Tibial nerve (tissue), 4 donors: ENCODE measurements at places on chromosomes 2 and 18. TPM values are rescaled to one million over a fixed set of nuclear protein-coding genes. Genes with fewer than 3 reads are reported as not detected.

Gene FAP
- 2.0 TPM for total RNA-seq

DNA sequence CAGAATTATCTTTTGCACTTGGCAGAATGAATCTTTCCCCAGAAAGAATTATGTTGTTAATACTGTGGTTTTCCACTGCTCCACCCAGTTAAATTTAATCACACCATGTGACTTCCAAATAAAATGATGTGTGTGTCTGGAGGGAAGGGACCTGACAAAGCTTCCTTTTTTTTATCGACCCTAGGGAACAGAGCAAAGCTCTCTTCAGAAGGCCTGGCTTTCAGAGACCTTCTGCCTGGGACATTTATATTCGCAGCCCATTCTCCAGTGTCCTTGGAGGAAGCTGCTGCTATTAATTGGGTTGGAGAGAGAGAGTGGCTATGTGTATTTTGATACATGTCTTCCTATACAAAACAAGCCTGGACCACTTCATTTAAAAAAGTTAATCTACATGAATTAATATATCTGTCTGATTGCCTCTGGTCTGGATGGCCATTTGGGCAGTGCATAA, 233.7 kb downstream of the PRKCE start:
- no peak for DNase-seq

Gene CLIP4
- total RNA-seq, result 89.2 TPM

GRCh38 chr2:199910338-199911051, 598 bp upstream of the C2orf69 start:
- no peak for DNase-seq

DNA sequence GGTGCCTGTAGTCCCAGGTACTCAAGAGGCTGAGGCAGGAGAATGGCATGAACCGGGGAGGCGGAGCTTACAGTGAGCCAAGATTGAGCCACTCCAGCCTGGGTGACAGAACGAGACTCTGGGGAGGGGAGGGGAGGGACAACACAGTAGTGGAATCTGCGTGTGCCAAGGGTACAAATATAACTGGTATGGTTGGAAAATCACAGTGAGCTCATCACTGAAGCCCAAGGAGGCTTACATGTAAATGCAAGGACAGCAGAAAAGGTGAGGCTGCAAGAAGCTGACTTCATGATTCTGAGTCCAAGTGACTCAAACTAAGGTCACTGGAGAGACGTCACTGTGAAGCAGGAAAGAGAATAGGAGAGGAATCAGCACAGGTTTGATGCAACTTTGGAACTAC, 9.2 kb downstream of the SEPTIN10 start:
- DNase-seq, result no peak

DNA sequence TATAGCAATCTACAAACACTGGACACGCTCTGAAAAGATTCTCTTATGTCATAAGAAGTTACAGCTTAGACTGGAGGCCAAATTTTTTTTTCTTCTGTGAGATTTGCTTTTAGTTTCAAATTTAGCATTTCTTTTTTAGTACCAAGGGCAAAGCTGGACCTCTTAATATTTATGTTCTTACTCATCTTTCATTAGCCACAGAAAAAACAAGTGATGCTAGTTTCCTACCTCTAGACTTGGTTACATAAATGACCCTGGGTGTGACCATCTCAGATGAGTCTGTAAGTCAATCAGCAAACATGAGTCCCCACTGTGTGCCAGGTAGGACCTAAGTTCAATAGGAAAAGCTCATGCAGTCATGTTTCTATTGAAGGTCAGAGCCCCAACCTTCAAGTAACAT, 94.4 kb downstream of the MEP1B start:
- peak; percentile 4 for DNase-seq

GRCh38 chr2:25620077-25620476, 53.3 kb downstream of the DTNB start:
- DNase-seq, result no peak

DNA sequence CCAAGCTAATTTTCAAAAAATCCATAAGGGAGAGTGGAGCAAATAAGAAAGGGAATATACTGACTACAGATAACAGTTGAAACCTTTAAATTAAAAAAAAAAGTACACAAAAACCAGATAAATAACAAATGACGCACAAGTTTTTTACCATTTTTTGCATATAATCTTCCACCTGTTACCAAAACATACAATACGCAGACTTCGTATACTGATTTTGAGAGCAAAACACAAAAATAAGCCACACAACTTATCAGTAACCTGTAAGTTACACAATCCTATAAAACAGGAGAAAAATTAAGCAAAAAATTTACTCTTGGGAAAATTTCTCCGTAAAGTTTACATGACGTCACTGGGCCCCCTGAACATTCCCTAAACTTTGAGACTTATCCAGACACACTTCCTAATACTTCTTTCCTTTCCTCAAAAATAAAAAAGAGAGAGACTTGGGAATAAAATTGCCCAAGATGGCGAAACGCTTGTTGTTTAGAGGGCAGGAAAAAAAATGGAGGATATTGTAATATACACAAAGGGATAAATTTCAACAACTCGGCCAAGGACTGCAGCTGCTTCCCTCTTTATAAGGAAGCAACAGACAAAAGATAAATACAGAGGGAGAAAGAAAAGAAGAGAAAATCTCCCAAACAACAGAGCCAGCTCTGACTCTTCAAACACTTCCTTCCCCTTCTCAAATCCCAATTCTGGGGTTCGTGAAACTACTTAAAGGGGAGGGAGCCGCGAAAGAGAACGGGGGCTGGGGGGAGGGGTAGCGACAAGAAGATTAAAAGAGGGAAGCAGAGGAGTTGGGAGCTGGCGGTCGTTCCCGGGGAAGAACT, 1.6 kb downstream of the BAZ2B start:
- peak; percentile 56 for DNase-seq

Gene TRIB2
- total RNA-seq, result 303 TPM

Gene MAP3K19
- total RNA-seq, result not detected

DNA sequence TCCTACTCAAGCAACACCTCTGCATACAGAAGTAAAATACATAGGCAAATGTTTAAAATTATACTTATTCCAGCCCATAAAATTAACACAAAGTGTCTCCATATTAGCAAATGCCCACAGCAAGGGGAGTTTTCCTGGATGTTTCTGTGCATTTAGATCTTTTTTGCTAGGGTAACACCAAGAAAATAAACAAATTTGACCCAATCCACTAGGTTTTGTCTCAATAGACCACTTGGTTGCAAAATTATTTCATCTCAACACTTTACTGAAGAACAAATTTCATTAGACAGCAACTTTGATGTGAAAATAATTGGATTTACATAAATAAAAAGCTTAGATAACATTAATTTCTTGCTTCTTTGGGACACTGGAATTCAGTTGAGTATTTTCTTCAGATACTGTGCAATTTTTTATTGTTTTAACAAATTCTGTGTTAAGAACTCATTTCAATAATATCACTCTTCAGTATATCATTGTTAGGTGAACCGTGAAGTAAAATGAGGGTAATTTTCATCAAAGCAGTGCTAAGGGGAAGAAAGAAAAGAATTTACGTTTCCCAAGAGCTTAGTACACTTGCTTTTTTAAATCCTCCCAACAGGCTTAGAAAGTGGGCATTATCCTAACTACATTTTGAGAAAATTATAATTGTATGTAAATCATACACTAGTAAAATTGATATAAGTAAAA, 133.5 kb upstream of the TTC39C start:
- DNase-seq, result no peak

GRCh38 chr18:21362831-21363230, 120.8 kb downstream of the GREB1L start:
- no peak for DNase-seq

DNA sequence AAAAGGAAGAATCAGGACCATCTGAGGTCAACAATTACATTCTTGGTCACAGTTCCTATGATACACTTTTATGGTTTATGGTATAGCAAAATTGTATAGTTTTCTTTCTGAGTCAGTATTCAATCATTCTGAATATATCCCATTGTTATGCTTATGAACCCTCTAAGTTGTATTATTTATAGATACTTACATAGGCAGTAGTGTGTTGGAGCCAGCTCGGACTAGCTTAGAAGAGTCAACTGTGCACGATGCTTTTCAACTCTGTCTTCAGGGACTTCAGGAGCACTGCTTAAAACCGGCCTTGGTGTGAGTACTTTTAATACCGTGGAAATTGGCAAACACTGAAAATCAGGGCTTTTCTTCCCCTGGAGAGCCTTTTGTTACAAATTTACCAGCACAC, 215.7 kb downstream of the IKZF2 start:
- DNase-seq, result no peak

Gene CD8A
- 1.8 TPM for total RNA-seq

Gene TNFRSF11A
- total RNA-seq, result 6.7 TPM

Gene KCNG2
- 0.84 TPM for total RNA-seq

DNA sequence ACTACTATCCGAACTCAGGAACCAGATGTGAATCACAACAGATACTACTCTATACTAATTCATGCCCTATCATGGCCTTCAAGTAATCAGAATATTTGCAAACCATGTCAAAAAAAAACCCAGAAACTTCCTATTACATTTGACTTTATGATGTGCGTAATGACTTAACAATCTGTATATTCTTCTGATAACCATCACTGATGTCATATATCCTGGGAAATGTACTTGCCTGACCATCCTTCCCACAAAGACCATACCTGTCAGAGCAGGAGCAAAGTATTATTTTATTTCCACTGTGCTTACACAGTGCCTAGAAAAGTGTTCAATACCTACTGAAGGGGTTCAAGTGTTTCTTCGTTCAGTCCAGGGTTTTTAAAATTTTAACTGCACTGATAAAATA, 27.5 kb downstream of the PPP4R1 start:
- no peak for DNase-seq

DNA sequence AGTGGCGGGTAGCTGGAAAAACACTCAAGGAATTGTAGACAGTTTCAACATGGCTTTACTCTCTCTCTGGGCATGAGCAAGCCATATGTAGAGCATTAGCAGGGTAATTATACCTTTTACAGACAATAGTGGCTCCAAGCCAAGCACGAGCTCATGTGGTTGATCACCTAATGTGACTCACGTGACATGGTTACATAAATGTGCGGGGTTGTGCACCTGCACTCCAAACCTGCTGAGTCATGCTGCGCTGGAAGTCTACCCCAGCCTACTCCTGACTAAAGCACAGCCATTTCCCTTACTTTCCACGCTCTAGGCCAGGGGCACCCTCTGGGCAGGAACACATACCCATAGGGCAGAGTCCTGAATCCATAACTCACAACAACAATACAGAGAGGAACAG, 232.8 kb downstream of the MBD5 start:
- DNase-seq, result no peak

DNA sequence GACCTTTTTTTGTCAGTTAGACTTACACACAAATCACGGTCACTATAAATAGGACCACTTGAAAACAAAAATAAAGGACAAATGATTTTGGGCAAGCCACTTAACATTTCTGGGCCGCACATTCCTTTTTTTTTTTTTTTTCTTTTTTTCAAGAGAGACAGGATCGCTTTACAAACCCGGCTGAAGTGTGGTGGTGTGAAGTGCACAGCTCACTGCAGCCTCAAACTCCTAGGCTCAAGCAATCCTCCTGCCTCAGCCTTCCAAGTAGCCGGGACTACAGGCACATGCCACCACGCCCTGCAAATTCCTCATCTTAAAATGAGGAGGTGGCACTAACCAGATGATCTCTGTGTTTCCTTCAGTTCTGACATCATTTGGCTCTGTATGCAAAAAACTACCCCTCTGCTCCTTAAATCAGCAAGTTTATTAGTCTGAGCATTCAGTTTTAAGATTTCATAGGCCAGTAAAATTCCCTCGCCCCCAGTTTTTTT, 28.3 kb upstream of the MRO start:
- no peak for DNase-seq

Gene ZSWIM2
- not detected for total RNA-seq

- no peak for DNase-seq
Observed at GRCh38 chr18:13446024-13446423, 227.5 kb downstream of the LDLRAD4 start.

DNA sequence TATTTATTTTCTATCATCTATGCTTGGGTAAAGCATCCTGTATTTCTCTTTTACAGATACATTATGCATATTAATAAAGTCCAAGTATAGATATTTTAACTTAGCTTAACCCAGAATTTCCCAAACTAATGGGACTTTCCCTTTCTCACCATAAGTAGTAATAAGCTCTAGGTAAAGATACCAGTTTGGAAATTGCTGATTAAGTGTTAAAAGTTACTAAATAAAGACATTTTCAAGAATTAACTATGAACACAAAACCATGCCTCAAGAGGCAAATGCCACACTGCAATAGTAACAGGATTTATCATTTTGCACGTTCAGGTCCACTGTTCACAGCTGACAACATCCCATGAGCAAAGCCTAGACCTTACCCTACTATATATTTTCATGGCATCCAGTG, 934.7 kb upstream of the FSHR start:
- DNase-seq, result no peak

Gene HRH4
- total RNA-seq, result not detected

DNA sequence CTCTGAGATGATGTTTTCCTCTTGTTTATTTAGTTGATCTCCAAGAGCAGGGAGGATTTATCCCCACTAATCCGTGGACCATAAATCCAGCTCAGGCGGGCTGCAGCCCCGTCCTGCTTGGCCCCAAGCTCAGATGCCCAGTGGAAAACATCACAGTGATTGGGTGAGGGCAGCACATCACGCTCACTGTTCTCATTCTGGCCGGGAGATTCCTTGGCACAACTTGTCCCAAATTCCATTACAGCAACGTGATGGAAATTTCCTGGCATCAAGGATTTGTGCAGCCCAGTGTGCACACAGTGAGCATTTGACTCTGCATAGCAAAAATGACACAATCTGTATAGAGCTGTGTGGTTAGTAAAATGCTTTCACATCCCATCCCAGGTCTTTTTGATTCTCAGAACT, 96.8 kb downstream of the VAPA start:
- peak; percentile 51 for DNase-seq

DNA sequence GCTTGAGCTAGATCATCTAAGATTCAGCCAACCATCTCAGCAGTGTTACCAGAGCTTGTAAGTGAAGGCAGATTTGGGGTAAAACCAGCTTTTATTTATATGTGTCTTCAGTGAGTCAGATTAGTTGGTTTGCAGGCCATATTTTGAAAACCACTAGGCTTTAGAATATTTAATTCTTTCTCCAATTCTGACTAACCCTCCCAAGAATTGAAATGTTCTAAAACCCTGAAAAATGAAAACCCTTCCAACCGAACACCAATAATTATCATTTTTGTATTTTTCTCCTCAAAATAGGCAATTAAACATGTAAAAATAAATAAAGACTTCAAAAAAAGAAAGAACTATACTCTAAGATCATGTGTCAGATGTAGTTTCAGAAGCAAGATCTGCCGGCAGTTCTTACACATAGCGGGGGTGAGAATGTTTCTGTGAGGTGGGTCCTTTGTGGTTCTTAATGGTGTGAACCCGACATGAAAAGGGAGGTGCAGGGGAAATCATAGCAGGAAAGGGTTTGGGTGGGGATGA, 14.2 kb downstream of the PLEK start:
- no peak for DNase-seq

DNA sequence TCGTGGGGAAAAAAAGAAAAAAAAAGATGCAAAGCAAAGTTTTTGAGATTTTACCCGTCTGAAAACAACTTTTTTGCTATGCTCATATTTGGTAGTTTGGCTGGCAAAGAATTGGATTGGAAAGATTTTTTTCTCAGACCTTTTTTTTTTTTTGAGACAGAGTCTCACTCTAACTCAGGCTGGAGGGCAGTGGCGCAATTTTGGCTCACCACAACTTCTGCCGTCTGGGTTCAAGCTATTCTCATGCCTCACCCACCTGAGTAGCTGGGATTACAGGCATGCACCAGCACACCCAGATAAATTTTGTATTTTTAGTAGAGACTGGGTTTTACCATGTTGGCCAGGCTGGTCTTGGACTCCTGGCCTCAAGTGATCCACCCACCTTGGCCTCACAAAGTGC, 56.3 kb upstream of the TANC1 start:
- no peak for DNase-seq

Gene DNAJC5G
- not detected for total RNA-seq

Gene KATNAL2
- total RNA-seq, result 10.7 TPM
